ENCODE measurements at places on chromosomes 3 and 15.

- DNase-seq, result no peak
Observed at GRCh38 chr3:13206799-13207577, 133.8 kb upstream of the IQSEC1 start.

DNA sequence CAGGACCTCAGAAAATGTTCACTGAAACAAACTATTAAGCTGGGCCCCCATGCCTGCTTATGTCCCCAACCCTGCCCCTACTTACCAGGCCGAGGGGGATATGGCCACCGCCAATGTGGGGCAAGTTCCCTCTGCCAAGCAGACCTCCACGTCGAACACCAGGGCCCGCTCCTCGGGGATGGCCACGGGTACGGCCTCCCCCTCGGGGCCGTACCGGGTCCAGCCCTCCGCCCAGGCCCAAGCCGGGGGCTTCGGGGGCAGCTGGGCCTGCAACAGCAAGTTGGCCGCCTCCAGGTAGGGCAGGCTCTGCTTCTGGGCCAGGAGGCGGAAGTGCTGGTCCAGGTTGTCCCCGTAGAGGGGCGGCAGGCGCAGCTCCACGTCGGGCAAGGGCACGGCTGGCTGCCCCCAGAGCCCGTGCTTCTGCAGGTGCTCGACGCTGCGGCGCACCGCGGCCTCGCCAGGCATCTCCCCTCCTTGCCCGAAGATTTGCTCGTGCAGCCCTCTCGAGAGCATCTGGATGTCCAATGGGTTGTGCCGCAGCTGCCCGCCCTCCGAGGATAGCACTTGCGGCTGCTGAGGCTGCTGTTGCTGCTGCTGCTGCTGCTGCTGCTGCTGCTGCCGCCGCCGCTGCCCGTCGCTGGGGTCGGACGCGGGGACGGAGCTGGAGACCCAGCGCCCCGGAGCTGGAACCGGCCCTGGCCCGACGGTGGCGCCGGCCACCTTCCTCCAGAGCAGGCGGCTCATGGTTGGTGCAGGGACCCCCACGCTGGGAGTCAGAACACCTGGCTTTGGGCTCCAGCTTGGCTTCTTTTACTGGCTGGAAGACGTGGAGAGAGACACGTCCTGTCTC is 1.4 kb downstream of the POLG start:
- DNase-seq, result no peak

DNA sequence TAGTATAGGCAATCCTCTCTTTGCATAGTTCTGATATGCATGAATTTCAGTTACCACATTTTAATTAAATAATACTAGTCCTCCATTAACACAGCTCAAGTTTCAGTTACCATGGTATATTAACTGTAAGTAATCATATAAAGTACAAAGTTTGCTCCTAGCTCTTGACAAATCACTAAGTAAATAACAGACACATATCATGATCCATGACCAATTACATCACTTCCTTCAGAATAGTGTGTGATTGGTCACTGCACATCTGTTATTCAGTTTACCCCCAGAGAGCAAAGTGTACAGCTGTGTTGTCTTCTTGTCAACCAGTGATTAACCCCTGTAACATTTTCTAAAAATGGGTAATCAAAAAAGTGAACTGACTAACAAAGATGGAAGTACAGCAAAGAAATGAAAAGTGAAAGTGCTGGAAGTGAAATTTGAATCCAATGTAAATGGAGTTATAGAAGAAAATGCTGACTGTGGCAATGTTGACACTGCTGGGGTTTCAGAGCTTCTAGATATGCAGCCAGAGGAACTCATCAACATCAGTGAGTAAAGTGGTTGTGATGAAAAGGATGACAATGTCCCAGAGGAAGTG is 30.2 kb upstream of the LEKR1 start:
- no peak for DNase-seq

DNA sequence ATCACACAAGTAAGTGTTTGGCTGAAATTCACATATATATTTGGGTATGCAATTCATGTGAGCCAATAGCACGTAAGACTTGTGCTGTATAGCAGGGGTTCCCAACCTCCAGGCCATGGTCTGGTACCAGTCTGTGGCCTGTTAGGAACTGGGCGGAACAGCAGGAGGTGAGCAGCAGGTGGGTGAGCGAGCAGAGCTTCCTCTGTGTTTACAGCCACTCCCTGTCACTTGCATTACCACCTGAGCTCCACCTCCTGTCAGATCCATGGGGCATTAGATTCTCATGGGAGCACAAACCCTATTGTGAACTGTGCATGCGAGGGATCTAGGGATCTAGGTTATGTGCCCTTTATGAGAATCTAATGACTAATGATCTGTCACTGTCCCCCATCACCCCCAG is 59.7 kb downstream of the MAP3K13 start:
- DNase-seq, result no peak

- DNase-seq, result peak; percentile 47
Observed at GRCh38 chr3:16890597-16891333, 6.0 kb downstream of the PLCL2 start.

GRCh38 chr15:100570275-100570674 is 31.7 kb downstream of the LINS1 start:
- DNase-seq, result no peak

GRCh38 chr3:59407425-59407824 is 357.6 kb upstream of the CFAP20DC start:
- DNase-seq, result no peak

DNA sequence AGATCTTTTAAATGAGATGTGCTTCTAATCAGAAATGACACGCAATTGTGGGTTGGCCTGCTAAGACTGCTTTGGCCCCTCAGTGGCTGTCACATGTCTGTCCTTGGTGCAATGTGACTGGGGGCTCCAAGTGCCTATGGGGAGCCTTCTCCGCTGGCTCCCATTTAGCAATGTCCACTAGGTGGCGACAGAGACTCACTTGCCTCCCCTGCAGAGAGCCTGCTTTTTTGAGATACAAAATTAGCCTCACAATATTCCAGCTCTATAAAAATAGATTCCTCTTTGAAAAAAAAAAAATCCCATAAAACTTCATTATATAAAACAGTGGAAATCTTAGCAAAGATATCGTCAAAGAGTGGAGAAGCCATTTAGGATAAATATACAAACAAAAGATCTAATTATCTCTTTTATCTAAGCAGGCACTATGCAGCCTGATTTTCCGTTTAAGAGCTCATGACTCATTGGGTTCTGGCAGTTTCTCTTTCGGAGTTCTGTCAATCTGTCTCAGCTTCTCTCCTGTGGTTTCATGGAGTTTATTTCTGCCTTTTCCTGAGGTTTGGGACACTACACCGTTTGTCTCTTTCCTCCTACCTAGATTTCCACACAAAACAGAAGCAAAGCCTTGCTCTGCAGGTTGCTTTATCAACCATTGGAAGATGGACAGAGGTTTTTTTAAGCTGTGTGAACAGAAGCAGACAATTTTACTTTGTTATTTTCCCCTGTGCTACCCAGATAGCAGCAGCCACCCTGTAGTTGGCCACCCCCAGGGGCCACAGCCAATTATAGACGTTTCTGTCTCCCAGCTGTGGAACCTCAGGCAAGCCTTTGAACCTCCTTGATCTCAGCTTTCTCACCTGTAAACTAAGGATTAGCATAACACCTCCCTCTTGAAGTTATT is 68.4 kb upstream of the TNFAIP8L3 start:
- DNase-seq, result peak; percentile 61

DNA sequence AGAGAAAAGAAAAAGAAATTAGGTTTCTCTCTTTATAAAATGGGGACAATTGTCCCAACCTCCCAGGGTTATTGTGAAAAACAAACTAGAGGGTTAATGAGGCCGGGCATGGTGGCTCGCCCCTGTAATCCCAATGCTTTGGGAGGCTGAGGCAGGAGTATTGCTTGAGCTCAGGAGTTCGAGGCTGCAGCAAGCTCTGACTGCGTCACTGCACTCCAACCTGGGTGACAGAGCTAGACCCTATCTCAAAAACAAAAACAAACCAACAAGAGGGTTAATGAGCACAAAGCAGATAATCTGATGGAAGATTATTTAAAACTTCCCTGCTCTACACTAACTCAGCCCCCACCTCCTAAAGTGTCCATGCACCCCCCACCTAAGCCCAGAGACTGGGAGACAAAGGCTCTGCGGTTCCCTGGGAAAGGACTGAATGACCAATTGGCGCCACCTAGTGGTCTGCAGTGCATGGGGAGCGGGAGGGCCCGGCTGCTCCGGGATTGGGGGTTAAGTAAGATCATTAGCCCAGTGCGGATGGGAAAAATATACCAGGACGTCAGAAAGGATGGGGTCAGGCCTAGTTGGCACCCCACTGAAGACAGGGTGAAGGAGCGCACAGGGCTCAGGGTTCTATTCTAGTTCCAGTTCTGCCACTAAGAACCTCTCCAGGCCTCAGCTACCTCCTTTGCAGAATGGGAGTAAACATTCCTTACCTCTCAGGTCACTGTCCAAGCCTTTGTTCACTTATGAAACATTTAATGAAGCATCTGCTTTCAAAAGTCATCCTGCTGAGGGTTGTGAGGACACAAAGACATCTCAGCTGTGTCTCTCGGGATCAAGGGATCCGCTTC is 15.6 kb downstream of the PIF1 start:
- peak; percentile 79 for DNase-seq

DNA sequence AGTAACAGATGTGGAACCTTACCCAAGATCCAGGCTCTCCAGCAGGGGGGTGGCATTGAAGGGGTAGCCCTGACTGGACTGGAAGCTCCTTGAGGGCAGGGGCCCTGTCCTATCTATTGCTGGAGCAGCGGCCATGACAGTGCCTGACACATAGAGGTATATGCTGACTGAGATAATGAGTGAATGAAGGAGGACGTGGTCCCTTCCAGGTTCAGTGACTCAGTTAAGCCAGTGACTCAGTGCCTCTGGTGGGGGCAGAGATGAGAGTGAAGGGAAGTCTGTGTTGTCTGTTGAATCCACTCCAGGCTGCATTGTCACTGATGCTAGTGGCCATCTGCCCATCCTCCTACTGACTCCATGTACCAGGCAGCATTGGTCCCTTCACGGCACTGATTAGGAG is 13.0 kb upstream of the CTXND1 start:
- no peak for DNase-seq

DNA sequence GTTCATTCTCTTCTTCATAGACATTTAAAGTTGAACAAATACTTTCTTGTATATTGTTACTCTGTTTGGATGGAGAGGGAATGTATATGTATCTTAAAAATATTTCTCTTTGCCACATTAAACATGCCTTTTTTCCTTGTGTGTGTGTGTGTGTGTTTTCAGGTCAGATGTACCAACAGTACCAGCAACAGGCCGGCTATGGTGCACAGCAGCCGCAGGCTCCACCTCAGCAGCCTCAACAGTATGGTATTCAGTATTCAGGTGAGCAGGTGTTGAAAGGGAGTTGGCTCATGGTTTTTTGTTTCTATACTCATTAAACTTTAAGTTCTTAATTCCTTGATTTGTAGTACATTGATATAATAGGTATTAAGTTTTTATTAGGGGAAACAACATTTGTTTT is 35.4 kb downstream of the TFG start:
- DNase-seq, result no peak

All from left hindlimb (tissue), 1 donor.